ENCODE measurements at places on chromosomes 16 and 17.

DNA sequence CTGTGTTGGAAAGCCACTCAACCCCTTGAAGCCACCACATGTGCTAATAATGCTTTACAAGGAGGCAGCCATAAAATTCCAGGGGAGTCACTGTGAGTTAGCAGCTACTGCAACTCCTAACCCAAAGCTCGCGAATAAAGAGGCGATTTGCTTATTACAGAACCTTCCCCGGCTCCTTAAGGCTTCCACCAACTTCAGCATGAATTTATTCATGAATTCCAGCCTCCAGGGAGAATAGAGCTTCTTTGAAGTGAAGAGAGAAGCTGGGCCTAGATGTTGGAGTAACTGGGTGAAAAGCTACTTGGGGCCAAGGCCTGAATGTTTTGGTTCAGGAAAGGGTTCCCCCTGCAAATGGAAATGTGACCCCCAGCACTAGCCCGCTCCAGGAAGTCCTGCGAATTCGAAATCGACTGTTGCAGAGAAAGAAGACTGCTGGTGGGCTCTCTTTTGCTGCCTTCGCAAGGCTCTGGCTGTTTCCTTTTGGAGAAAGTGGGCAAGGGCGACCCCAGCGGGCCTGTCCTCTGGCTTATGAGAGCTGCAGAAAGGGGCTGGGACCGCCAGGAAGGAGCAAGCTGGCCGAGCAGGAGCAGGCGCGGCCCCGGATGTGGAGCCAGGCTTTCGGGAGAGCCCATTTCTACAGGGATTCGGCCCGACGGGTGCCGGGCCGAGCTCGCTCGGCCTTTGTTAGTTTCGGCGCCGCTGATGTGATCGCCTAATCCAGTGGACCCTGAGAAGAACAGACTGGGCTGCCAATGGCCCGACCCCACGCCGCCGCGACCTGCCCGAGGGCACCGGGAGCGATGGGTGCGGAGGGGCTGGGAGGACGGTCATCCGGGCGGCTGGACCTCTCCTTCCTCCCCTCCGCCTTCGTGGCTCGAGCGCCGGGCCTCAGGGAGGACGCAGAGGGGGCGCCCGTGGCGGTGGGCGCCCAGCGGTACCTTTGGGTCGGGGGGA, 7.6 kb downstream of the CBX8 start:
- DNase-seq, result no peak

DNA sequence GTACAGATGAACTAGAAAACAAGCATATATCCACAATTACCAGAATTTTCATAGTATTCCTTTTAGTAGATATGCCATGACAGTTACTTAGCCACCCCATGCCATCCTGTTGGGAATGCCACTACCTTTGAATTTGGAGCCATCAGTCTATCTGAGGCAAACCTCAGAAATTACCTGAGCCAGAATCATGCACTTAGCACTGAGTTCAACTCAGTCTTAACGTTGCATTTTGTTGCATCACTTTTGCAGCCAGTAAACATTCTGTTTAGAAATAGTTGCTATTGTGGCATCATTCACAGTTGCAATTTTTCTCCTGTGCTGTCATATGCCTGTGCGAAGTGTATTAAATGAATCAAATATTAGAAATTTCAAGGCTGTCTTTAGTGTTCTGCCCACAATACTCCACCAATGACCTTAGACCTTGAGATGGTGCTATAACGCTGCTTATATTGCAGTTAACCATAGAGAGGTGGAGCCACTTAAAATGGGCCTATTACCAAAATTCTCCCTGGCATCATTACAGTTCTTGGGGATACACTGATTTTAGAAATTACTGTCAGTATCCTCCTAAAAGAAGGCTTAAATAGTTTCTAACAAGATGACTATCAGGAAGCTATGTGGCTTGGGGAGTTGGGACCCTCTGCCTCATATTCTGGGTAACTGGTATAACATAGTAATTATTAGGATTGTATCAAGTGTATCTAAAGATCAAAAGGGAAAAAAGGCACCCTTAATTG, 11.1 kb downstream of the PTRH2 start:
- DNase-seq, result no peak

DNA sequence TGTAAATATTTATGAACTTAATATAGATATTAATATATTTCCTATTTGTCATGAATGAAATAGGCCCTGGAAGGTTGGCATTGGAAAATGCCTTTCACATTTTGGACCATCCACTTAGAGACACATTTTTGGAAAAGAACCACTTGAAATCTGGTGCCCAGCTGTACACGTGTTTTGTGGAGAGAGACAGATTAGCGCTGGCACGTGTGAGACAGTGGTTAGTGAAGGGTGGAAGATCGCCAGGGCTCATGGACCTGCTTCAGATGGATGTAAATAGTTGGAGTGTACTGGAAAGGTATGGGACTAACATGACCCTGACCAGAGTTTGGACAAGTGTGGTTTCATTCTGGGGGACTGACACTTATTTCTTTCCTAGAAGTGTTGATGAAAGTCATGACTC, 222.9 kb downstream of the PRKCA start:
- DNase-seq, result no peak

- no peak for DNase-seq
These were observed 9.5 kb downstream of the MPP2 start for GRCh38 chr17:43897831-43898230.
